ENCODE measurements at places on chromosomes 7 and 10.
A peak's percentile ranks its signal among the peaks of the same experiment; 100 is the strongest.

DNA sequence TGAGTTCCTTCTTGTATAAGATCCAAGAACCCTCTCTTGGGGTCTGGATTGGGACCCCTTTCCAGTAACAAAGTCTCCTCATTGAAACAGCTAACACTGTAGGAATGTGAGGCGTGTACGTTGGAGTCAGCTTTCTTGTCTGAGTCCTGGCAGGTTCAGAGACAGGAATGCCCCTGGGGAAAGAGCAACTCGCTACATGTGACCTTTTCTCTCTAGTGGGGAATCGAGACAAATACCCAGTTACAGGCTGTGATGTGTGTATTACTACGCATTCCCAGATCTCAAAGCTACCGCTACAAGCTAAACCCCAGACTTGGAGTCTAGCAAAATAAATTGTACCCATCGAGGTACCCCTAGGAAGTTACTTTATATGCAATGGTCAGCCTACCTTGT lies 85.6 kb upstream of the FRMD4A start:
- DNase-seq = no peak

- DNase-seq = no peak
Observed at GRCh38 chr10:7561216-7561893, 105.4 kb downstream of the ITIH5 start.

- no peak for DNase-seq
Observed at GRCh38 chr10:43225787-43226153, 41.1 kb downstream of the RASGEF1A start.

DNA sequence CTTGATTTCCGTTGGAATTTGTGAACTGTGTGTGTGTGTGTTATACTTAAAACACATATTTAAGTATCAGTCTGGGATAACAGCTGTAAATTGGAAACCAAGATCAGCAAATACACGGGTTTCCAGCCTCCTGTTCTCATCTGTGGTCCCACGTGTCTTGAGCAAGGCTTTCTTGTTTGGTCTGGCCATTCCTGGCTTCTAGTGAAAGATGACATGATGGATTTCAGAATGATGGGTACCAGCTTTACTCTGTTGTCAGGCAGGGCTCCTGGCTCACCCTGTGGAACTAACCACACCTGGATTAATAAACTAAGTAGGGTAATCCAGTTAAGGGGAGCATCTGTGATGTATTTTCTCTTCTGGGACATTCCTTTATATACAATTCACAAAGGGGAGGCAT lies 346.2 kb upstream of the AOAH start:
- DNase-seq = no peak

- no peak for DNase-seq
Observed at GRCh38 chr10:79210672-79211071, 136.6 kb upstream of the PPIF start.

DNA sequence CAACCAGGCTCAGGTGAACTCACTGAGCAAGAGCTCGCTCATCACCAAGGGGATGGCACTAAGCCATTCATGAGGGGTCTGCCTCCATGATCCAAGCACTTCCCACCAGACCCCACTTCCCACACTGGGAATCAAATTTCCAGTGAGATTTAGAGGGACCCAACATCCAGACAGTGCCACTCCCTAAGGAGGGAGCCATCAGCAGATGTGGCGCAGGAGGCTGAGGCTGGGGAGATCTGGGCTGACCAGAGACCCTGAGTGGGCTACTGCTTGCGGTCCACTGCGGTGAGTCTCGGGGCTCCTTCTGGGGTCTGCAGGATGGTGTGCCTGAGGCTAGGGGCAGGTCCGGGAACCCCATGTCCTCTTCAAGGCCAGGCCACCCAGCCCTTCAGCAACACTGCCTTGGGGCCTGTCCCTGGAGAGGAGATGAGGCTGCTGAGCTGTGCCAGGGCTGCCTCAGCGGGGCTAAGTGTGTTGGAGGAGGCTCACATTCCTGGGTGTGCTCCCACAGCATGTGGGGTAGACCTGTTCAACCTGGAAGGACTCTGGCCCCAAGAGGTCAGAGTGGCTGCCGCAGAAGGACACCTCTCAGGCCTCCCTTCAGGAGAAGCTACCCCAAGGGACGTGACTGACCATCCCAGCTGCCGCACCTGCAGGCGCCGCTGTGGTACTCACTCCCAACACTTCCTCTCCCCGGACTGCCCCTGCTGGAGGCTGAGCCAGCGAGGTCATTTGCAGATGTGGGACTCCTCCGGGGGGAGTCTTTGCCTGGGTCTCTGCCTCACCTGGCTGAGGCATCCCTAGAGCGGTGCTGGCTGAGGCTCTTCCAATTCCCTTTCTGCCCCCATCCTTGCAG lies 22.3 kb upstream of the PCBD1 start:
- no peak for DNase-seq

GRCh38 chr10:116796910-116797513 lies 52.3 kb upstream of the ENO4 start:
- peak; percentile 48 for DNase-seq

GRCh38 chr10:3972460-3973301 lies 187.7 kb upstream of the KLF6 start:
- peak; percentile 26 for DNase-seq

DNA sequence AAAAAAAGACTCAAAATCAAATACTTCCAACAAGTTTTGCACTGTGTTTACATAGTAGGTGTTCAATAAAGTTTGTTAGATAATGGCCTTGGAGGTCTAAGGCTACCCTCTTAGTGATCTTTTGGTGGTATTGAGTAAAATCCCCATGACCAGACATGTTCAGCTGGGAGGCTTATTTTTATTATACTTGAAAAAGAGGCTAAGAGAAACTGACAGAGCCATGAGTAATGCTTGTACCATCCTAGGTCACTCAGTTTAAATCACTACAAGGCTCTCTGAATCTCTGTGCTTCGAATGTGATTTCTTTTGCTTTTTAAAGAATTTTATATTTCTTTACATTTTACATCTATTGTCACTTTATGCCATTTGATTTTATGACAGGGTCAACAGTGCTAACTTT lies 90.5 kb downstream of the TWIST1 start:
- DNase-seq = no peak

GRCh38 chr7:47192978-47193377 lies 388.9 kb downstream of the TNS3 start:
- DNase-seq = no peak

DNA sequence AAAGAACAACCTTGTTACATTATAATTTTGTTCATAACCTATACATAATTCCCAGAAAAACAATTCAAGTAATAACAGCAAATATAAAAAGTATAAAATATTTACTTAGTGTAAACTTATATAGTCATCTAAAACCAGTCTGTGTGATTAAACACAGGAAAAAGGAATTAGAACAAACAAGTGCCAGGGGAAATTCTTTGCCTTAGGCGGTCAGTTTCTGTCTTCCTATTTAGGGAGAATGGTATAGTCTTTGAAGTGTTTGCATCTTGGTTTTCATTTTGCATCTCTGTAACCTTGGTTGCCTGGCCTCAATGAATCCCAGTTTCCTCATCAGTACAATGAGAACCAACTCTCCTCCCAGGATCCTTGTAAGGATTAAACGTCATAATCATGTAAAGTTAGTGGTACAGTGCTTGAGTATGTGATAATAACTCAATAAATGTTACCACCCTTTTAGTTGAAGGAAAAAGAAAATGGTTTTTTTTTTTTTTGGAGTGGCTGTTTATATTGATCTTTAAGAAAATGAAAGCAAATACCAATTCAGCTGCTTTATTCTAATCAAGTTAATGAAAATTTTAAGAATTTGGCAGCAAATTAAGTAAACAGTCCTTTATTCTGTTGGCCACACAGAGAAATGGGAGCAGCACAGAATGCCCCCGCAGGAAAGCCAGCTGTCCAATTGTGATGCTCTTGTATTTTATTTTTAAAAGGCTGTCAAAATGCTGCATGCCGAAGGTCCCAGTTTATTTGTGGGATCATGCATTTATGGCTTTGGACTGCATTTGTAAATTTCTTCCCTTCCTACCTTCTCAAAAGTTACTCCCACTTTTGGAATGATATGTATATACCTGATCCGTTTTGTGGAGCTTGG lies 61.8 kb downstream of the SHH start:
- no peak for DNase-seq

GRCh38 chr10:24305551-24306506 lies 96.9 kb downstream of the KIAA1217 start:
- no peak for DNase-seq

DNA sequence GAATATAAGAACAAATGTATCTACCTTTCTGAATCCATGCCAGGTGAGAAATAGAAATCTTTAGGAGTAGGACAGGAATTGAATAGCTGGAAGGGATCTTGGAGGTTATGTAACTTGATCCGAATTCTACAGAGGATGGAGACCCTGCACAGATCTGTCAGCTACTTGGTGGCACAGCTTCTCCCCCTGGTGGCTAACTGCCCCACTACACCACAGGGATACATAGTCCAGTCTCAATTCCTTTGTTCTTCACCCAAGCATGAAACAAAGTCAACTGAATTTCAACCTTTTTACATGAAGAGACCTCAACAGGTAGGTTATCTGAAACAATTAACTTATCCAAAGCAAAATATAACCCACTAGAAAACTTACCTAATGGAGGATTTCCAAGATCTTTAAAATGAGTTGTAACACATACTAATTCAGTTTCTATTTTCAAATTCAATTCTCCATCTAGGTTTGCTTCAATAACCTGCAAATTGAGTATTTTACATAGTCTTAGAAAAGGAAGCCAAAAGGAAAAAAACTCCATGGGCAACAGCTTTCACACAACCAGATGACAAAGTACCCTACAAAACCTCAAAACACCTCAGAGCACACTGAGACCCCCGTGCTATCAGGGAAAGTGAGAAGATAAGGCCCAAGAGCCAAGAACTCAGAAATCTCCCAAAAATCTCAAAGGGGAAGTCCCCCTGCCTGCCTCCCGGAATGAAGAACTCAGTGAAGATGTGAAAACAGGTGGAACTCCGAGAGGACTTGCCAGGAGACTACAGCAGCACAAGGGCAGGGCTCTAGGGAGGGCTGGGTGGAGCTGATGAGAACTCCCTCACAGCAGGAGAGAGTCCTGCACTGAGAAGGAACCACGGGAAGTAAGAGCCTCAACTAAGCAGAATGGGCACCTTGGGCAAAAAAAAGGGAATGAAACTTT lies 10.3 kb downstream of the HUS1 start:
- peak; percentile 15 for DNase-seq

DNA sequence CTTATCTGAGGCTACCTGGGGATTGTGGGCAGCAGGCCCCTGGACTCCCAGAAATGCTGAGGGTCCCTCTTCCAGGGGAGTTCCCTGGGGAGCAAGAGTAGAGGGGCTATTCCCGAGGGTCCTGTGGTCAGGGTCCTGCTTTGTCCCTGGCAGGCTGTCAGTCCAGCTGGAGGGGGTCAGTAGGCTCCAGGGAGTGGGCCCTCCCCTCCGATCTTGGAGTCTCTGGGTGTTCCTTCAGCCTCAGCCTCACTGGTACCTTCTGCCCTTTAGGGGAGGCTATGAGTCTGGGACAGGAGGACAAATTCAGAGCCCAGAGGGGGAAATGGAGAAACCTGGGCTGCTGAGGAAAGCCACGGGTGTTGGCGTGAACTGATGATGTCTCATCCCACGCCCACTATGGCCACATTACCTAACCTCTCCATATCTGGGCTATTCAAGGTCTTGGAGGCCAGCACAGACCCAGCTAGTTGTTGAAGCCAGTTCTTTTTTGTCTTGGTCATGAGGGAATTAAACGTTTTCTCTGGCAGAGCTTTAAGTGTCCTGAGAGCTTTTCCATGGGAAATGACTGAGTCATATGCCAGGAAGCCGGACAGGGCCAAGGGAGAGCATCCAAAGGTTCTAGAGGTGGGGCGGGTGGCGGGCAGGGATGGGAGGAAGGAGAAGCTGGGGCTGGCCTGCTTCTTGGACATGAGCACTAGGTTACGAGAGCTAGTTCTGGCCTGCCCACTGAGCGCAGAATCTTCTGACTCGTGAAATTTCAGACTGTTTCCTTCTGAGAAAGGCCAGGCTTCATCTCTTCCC lies 6.2 kb downstream of the CALHM2 start:
- DNase-seq = no peak

GRCh38 chr7:102287111-102287980 lies 678 bp downstream of the SH2B2 start:
- DNase-seq = no peak

GRCh38 chr10:32059472-32059871 lies 3.2 kb upstream of the KIF5B start:
- DNase-seq = no peak

GRCh38 chr7:158396982-158397862 lies 190.4 kb downstream of the PTPRN2 start:
- DNase-seq = no peak

DNA sequence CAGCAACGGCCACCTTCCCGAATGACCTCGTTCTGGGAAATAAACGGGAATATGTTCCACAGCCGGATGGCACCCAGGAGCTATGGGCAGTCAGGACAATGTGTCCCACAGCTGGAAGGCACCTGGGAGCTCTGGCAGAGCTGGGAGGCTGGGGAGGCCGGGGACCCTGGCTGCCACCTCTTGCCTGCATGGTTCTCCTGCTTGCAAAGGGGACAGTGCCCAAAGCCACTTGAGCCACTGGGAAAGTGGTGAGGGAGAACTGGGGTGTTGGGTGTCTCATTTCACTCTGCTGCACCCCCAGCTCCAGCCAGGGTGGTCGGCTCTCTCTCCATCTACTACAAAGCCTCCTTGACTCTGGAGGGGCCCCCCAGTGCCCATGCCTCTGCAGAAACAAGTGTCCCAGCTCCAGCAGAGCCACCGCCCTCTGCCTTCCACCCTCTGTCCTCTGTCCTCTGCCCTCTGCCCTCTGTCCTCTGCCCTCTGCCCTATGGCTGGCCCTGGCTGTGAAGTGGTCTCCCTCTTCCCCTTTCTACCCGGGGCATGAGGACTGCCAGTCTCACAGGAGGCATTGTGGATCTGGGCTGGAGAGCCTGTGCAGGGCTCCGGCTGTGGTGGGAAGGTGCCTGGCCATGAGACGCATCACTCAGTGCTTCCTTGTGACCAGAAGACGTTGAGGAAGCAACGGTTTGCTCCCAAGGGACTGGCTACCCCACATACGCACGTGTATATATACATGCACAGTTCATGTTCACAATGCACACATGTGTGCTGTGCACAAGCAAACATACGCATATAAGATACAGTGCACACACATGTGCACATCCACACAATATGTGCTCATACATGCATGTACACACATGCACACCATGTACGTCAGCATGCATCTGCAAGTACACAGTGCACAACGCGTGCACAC lies 21.5 kb upstream of the INPP5A start:
- DNase-seq = no peak

DNA sequence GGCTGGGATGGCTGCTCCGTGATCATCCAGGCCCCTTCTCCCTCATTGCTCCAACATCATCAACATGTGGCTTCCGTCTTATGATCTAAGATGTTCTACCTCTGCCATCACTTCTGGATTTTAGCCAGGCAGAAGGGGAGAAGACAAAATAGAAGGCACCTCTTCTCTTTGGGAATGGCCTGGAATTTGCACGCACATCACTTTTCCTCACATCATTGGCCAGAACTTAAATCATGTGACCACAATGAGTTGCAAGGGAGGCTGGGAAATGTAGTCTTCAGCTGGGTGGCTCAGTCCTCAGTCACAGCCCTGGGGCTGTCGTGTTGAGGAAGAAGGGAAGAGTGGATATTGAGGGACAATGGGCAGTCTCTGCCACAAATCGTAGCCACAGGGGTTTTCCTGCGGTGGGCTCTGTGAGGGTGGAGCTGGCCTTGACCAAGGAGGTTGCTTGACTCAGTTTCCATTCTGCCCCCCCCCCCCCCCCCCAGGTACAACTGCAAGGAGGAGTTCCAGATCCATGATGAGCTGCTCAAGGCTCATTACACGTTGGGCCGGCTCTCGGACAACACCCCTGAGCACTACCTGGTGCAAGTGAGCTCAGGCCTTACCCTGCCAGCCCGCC lies 50.3 kb downstream of the PALD1 start:
- no peak for DNase-seq

All from central memory CD4-positive, alpha-beta T cell (primary cell).